ENCODE measurements at places on chromosomes 2 and 18.

DNA sequence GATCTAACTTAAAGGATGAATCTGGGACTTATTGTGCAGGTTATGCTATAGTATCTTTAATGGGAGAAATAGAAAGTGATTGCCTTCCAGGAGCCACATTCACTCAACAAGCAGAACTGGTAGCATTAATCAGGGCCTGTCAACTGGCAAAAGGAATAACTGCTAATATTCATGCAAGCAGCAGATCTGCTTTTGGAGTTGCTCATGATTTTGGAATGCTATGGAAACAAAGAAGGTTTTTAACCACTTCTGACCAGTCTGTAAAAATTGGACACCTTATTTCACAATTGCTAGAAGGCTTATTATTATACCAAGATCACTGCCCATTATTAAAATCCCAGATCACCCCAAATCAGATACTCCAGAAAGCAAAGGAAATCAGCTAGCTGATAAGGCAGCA, 200.4 kb downstream of the MREG start:
- no peak for DNase-seq

GRCh38 chr2:6590442-6590841, 275.3 kb downstream of the CMPK2 start:
- DNase-seq: no peak

DNA sequence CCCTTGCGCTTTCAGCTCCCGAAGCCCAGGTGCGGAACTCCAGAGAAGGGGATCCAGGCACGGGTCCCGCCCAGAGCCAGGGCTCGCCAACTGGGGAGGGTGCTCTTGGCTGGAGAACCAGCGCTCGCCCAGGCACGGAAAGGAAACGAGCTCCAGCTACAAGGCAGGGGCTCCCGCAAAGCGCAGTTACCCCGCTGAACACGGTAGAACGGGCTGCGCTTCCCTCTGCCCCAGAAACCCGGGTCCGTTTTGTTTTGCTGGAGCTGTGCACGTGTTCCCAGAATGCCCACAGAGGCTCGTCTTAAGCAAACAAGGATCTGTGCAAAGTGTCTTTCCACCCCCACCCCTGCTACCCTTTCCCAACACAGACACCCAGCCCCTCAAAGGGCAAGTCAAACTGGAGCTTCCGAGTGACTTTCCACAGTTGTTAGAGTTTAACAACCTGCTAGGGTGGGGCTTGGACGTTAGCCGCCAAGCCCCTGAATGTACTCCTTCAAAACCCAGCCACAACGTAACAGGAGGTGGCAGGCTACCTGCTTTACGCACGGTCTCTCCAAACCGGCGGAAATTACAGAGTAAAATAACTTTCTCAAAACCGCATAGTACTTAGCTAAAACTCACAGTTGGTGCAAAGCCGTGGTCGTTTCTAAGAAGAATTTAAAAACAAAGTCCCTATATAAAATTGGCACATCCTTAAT, 775 bp downstream of the RNF125 start:
- DNase-seq: peak; percentile 50

DNA sequence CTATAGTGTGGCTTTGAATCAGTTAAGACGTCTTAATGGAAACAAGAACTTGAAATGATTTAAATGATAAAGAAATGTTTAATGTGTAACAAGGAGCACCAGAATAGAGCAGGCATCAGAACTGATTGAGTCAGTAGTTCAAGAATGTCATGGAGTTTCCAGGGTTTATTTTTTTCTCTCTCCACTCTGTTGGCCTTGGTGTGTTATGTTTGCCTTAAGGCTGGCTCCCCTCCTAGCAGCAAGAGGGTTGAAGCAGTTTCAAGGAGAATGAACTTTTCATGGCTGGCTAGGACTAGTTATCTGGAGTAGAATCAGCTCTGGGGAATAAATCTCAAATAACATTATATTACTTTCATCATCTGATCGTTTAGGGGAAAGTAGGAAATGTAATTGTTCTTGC, 13.4 kb upstream of the GLS start:
- no peak for DNase-seq

DNA sequence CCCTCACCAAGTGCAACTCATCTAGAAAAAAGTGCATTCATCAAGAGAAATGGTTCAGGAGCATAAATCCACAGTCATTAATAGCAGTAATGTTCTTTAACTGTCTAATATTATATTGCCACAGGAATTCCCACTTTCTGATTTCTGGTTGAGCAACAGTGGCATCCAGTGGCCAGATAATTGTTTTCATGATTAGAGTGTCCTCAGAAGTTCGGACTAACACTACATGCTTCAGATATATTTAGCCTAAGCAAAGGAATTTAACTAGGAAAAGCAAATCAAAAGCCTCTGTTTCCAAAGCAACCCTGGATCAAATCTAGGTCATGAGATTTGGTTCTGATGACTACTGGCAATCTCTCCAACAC, 9.8 kb upstream of the ERBB4 start:
- no peak for DNase-seq

GRCh38 chr18:32114293-32114942, 22.7 kb downstream of the RNF138 start:
- DNase-seq: no peak

DNA sequence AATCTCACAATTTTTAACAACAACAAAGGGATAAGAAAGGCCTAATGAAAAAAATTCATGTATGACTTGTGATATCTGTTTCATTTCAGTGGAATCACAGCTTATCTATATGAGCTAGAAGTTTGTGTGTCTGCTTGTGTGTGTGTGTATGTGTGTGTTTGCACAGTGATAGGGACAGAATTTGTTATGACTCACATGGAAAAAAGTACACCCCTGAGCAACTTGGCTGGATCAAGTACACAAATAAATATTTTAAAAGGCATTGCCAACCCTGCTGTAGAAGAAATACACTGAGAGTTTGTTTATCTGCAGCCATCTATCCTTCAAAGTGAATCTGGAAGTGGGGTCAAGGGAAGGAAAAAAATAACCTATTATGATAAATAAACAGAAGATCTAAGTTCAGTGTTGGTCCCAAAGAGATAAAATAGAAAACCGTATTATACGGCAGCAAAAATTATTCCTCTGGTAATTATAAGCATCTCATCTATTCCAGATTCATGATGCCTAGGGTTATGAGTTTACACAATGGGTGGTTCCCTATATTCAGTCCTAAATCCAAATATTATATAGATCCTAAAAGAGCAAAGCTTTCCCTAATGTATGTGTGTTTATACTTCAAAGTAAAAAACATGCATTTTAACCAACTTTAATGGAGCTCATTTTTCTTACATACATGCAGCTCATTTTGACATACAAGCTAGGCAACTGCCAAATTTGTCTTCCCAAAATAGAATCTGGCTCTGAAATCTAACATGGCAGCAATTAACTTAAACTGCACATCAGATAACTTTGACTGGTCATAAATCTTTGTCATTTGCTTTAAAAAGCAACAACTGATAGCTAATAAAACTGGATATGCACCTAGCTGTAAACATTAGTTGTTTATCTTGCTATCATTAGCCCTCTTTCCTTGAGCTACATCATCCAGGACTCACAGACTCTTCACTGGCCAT, 420.6 kb downstream of the IRS1 start:
- DNase-seq: no peak

Measured in posterior cingulate gyrus (tissue), 11 donors.